Esophagus mucosa (tissue), 1 donor: ENCODE measurements at places on chromosomes 6 and 20.

- ATAC-seq = peak; percentile 99
These were observed 233.9 kb downstream of the PRL start for GRCh38 chr6:22062807-22063408.

DNA sequence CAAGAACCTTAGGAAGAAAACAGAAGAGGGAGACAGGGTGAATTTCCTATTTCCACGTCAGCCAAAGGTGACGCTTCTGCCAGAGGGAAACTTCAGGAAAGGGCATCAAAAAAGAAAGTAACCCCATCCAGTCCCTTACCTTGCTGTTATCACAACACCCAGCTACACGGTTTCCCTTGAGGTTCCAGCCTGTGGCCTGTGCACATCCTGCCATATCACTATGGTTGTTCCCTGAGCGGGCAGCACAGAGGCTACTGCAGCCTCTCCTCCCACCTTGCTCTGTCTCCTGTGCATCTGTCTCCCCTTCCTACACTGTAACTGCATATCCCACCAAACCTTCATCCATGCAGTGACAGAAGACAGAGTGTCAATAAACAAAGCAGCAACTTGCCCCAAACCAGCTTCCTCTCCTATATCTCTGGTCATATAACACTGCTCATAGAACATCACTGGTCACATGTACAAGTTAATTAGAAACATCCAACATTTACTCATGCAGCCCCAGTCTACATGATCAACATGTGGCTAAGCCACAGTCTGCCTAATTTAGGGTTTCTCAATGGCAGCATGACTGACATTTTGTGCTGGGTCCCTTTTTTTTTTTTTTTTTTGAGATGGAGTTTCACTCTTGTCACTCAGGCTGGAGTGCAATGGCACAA is 54.7 kb downstream of the GFOD1 start:
- no peak for ATAC-seq

DNA sequence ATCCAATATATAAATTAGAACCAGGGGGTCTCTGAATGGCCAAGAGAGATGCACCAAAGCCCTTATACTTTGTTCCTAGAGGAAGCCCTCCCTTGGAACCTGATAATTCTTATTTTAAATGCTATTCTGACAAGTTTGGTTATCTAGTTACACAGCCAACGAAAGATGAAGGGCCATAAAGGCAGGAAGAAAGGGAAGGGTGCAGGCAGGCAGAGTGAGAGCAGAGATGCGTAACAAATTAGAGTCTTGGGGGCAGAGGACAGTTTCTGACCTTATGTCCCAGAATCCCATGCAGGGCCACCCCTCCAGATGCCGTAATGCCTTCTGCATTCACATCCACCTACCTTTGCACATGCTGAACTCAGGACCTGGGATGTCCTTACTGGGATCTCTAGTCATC is 344.6 kb upstream of the ARID1B start:
- ATAC-seq = no peak

DNA sequence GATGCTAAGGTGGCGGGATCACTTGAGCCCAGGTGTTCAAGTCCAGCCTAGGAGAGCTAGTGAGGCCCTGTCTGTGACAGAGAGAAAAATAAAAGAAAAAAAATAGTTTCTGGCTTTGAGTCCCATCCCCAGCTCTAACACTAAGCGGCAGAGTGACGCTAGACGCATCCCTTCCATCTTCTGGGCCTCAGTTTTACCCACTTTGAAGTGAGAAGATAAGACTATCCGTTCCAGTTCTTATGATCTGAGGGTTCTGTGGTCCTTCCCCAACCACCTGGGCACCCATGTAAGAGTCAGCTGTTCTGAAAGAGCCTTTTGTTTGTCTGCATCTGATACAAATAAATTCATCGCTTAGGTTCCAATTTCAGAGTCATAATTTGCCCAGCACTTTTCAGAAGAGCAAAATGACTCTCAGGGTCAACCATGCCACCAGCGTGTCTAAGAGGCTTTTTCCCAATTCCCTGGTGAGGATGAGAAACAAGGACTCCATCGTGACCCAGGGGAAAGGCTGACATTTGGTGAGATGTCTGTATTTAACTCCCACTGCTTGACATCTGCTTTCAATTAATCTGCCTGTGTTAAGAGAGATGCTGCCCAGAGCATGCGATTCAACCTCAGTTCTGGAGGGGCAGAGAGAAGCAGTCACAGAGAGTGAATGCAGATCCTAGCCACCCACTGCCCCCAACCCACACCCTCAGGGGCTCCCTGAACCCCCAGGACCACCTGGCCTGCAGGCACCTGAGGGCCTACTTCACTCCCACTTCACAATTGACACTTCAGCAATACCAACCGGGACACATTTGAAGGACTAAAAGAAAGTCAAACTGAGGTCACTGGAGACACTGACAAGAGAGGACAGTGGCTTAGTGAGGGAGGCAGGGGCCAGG is 131.6 kb upstream of the TOP1 start:
- no peak for ATAC-seq

DNA sequence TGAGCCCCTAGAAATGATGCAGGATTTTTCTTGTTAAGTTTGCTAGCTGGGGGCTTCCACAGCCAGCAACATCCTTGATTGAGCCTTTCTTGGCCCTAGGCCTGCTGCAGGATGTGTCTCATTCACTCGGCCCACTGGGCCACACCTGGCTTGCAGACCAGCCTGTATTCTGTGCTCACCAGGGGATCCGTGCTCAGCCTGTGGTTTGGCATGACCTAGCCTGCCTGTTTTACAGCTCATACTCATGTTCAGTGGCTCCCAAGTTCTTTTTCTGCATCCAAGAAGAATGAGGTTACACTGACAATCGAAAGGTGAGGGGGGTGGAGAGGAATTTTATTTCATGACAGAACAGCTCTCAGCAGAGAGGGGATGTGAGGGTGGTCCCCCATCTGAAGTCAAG is 263.4 kb downstream of the RIMS1 start:
- no peak for ATAC-seq

- ATAC-seq = peak; percentile 31
These were observed 155.2 kb upstream of the VGLL2 start for GRCh38 chr6:117110146-117110545.

- ATAC-seq = no peak
These were observed 13.3 kb downstream of the GRM4 start for GRCh38 chr6:34132486-34133185.

- ATAC-seq = peak; percentile 88
These were observed 76.8 kb upstream of the DUSP22 start for GRCh38 chr6:215335-216034.

GRCh38 chr20:60203451-60203850 is 245.2 kb downstream of the CDH26 start:
- ATAC-seq = no peak

GRCh38 chr20:57140416-57140965 is 126.0 kb downstream of the BMP7 start:
- no peak for ATAC-seq
